ENCODE measurements at places on chromosomes 11 and 22.

GRCh38 chr11:111735262-111736116 lies 30.7 kb downstream of the PPP2R1B start:
- DNase-seq: no peak

DNA sequence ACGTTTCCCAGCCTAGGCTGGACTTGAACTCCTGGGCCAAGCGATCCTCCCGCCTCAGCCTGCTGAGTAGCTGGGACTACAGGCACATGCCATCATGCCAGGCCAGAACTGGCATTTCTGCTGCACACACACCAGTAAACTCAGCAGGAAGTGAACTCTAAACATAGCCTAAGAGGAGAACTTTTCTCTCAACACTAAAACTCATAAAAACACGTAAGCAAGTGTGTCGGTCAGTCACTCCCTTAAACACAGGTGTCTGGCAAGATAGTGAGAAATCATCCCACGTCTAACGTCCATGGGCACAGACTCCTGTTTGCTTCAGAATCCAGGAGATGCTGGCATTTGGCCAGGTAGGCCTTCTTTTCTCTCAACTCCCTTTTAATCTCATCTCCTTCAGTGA lies 104.8 kb downstream of the RPL27A start:
- DNase-seq: no peak

DNA sequence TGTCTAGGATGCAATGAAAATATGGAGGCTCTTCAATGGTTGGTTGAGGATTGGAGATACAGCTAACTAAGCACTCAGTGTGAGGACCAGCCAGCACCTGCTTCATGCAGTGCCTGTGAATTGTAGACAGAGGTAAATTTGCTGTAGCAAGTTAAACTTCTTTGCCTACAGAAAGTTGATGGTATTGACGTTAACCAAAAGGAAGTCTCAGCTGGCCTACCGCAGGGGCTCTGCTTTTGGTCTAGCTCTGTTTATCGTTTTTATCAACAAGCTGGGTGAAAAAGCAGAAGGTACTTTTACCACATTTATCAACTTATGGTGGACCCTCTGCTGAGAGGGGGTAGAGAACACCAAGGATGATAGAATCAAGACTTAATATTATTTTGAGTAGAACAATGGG lies 51.6 kb downstream of the GRAMD1B start:
- DNase-seq: no peak

- no peak for DNase-seq
Measured at GRCh38 chr11:58608331-58608730, 14.1 kb upstream of the CNTF start.

DNA sequence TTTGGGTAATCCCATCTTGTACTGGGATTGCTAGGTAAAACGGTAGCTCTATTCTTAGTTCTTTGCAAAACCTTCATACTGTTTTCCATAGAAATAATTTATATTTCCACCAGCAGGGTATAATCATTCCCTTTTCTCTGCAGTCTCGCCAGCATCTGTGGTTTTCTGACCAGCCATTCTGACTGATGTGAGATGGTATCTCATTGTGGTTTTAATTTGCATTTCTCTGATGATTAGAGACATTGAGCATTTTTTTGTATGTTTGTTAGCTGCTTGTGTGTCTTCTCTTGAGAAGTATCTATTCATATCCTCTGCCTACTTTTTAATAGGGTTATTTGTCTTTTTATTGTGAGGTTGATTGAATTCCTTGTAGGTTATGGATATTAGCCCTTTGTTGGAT lies 220.9 kb downstream of the PGR start:
- no peak for DNase-seq

GRCh38 chr11:72812604-72812966 lies 1.6 kb upstream of the ATG16L2 start:
- DNase-seq: no peak

- DNase-seq: no peak
Measured at GRCh38 chr22:44118645-44119315, 61.9 kb upstream of the PARVG start.

DNA sequence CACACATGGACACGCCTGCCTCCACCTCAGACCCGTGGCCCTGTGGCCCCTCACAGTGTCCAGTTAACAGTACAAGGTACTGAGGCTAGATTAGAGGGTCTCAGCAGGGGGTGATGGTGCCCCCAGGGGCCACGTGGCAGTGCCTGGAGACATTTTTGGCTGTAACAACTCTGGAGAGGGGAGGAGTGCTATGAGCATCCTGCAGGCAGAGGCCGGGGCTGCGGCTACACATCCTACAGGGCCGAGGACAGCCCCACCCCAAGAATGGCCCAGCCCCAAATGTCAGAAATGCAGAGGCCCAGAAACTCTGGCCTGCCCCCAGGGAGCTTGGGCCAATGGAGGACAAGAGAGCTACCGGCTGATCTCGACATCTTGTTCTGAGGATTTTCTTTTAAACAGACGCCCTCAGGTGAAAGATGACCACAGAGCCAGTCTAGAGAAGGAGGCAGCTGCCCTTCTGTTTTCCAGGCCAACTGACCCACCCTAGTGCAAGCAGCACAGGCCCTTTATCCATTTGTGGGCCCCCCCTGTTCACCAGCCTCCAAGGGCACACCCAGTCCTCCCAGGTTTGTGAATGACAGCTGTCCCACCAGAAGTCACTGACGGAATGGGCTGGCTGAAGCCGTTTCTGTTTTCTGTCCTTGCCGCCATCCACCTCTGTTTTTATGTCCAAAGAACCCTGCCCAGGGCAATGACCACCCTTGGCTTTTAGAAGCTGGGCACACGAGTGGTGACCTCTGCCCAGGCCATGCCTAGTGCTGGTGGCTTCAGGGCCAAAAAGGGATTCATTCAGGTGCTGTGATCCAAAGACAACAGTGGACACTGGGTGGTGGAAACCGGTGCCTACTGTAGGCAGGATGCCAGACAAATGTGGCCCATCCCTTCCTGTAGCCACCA lies 85.2 kb upstream of the LINC01488 start:
- DNase-seq: no peak
